Posterior cingulate gyrus (tissue), 11 donors: ENCODE measurements at places on chromosomes 2 and 18.

DNA sequence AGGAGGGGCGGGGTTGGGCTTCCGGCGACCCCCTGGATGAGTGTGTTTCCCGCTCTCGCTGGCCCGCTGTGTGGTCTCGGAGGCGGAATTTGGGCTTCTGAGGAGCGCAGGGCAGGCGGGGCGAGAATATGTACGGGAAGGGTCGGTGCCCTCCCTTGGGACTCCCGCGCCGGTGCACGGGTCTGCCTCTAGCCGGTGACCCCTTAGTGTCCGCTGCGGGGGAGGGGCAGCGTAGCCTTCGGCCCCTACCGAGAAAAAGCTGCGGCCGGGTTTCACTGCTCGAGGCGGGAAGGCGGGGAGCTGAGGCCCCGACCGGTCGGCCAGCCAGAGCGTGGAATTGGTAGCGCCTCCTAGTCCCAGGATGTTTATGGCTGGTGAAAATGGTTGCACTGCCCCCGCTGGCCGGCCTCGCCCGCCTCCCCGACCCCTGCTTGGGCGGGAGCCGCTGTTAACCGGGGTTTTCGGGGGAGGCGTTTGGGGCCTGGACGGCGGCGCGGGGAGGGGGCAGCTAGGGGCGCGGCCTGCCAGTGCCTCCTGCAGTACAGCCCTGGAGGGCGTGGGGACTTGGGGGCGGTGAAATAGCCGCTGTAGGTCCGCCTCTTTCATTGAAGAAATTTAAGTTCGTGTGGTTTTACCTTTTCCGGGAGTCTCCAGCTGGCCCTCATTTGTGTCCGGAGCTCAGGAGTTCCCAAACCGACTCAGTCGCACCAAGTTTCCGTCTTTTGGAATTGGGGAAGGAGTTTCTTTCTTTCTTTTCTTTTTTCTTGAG is at the start of gene UGP2:
TSS of gene UGP2 (plus strand) at position 643 of the 769 bp plus-strand sequence. CDS start 290 bp downstream, outside the sequence.
- DNase-seq = peak; percentile 75

GRCh38 chr2:231323316-231323715 is 72.2 kb upstream of the B3GNT7 start:
- DNase-seq = no peak

DNA sequence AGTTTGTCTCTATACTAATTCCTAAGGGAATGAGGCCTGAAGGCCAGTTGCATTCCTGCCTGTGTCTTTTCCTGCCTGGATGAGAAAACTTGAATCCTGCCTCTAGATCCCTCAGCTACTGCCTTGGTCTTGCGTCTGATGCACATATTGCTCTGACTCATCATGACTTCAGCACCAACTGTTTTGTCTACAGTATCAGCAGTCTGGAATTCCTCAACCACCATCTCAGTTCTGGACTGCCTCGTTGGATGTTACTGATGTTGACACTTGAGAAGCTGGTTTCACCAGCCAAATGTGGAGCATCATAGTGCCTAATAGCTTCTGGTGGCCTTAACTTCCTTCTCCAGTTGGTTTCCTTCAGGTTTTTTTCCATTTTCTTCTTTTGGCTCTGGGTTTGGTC is 211.0 kb downstream of the CTNNA2 start:
- no peak for DNase-seq

GRCh38 chr18:11885278-11885947 is 22.7 kb downstream of the MPPE1 start:
- peak; percentile 88 for DNase-seq

- peak; percentile 78 for DNase-seq
Observed at GRCh38 chr2:25129901-25130520, 38.4 kb downstream of the POMC start.

- DNase-seq = peak; percentile 42
Observed at GRCh38 chr18:79923896-79924585, 27.4 kb downstream of the SLC66A2 start.

DNA sequence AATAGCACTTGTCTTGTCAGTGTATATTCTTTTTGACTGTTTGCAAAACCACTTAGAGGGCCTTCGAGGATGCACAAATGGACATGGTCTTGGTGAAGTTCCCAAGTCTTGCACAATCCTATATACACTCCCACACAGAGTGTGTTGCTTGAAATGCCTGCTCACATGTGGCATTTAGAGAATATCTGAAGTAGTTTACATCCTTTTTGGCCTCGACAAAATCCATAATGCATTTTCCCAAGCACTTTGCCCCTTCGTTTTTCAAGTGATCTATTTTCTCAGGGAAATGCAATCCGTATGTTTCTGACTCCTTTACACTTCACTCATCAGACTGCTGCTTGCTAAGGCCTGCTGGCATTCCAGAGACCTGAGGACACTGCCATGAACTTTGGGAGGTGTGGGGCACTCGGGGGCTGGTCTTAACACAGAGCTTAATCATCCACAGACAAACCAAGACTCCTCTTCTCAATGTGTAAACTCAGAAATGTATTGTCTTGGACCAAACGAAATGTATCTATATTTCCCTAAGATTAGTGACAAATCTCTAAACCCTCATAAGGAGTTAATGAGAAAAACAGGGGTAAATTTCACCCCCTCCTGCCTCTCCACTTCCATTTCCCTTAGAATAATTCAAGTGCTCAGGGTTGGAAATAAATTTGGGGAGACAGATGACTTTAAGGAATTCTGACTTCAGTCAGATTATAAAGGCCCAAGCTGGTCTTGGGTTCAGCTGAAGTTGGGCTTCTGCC is 219.3 kb upstream of the APCDD1 start:
- DNase-seq = no peak

- DNase-seq = no peak
Observed at GRCh38 chr2:42118754-42119569, 50.2 kb upstream of the EML4 start.

GRCh38 chr2:85213901-85214512 is 80.8 kb downstream of the TCF7L1 start:
- DNase-seq = no peak
